ENCODE measurements at places on chromosomes 3 and 15.

DNA sequence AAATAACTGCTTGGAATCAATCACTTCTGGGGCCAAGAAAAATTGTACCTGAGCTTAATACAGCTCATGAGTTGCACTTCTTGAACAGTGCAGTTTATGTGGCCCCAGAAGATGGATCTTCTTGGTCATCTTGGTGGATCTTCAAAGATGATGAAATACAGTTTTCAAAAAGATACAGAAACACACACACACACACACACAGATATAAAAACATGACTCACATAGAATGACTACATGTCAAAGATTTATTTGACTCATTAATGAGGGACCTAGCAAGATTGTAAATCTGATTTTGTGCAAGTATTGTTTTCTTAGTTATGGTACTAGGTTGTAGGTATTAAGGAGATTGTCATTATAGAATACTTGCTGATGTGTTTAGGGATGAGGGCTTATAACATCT is 32.6 kb downstream of the PDCD6IP start:
- DNase-seq: no peak

DNA sequence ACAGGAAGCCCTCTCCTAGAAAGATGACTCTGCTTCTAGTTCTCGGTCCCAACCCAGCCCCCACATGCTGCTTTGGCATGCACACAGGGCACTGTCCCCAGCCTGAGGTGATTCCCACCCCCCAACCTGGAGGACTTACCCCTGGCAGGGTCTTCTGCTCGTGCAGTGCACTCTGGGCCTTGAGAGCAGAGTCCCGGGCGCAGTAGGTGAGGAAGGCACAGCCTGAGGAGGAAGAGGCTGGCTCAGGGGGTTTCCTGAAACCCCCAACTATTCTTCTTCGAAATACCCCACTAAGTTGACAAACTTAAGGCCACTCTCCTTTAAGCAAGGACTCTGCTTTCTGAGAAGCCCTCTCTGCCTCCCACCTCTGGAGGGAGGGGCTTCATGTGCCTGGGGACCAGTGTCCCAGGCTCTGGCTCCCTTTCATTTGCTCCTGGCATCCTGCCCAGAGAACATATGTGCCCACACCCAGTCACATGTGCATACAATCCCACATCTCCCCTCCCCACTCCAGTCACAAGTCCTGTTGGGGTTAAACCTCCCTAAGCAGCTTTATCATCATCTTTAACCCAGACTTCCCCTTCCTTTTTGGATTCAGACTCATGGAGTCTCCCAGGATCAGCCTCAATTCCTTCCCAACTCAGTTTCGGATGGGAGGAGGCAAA is 4.1 kb downstream of the CELF6 start:
- DNase-seq: no peak

DNA sequence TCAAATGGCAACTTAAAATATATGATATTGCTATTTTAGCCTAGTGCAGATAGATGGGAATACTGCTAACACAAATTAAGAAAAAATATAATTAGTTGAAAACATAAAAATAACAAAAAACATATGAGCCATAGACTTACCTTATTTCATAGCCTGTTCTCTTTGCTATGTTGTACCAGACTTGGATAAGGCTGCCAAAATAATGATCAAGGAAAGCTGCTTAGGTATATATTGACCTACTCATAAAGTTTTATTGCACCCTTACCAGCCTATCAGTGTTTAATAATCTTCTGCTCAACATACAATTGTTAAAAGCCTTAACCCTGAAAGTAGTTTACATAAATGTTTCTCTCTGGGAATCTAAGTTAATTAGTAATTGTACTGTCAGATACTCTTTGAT is at the start of gene SI:
Gene SI (minus strand): TSS at position 204 of the 400 bp plus-strand sequence. CDS start 2,484 bp downstream, outside the sequence.
- no peak for DNase-seq

DNA sequence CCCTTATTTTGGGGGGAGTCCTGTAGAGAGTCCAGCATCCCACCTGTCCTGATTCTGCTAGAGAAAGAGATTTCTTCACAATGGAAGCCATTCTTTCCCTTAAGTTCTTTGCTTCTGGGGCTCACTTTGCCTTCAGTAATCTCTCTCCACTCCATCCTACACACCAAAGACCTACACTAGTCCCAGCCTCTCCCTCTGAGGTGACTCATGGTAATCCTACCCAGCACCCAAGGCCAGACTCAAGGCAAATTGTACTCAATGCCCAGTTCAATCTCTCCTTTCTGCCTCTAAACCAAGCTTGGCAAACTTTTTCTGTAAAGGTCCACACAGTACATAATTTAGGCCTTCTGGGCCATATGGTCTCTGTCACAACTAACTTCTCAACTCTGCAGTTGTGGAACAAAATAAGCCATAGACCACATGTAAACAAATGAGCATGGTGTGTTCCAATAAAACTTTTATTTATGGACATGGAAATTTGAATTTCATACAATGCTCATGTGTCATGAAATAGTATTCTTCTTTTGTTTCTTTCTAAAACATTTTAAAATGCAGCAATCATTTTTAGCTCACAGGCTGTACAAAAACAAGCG is 72.5 kb downstream of the MRPL46 start:
- no peak for DNase-seq

GRCh38 chr3:27125821-27126501 is 243.2 kb downstream of the NEK10 start:
- no peak for DNase-seq

- DNase-seq: no peak
Measured at GRCh38 chr3:173676094-173676493, 278.6 kb downstream of the NLGN1 start.

DNA sequence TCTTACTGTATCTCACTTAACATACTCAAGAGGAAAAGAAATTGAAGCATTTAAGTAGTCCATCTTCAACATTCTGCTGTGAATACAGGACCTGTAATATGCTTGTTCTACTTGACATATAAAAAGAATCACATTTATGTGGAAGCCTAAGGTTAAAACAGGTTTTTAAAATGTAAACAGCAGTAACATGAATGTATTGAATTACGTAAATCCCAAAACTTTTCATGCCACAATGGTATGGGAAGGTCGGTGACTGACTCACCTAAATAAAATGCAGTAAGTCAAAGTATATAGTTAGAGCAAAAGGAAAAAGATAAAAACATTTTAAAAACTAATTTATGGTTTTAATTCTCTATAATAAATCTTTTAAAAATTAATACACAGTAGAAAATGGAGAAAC is 115.7 kb upstream of the TJP1 start:
- DNase-seq: no peak

- DNase-seq: no peak
Measured at GRCh38 chr15:70466305-70466704, 297.1 kb downstream of the UACA start.

GRCh38 chr15:75869446-75869845 is 26.2 kb downstream of the UBE2Q2 start:
- no peak for DNase-seq

- no peak for DNase-seq
Measured at GRCh38 chr3:98726084-98726483, 37.1 kb upstream of the ST3GAL6 start.

DNA sequence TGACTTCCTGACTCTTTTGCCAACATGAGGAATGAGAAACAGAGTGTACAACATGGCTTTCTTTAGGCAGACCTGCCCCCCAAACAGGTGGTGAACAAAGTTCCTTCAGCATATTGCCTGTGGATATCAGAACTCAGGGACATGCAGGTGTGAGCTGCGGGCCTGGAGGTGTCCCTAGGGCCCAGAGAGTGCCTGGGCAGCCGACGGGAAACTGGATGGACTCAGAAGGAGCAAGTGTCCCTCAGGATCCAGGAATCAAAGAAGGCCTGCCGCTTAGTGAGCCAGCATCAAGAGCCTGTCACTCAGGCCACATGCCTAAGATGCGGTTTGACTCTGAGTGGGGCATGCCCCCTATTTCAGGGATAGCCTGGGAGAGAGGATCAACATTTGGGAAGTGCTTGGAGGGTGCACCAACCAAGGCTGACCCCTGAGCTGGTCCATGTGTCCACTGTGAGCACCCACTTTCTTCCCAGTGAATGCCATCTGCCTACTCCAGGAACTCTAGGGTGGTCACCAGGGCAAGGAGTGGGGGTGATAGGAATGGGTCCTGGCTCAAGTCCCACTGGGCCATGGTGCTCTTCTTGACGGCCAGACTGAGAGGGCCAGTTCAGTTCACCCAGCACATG is 16.1 kb upstream of the POLR2M start:
- DNase-seq: no peak

DNA sequence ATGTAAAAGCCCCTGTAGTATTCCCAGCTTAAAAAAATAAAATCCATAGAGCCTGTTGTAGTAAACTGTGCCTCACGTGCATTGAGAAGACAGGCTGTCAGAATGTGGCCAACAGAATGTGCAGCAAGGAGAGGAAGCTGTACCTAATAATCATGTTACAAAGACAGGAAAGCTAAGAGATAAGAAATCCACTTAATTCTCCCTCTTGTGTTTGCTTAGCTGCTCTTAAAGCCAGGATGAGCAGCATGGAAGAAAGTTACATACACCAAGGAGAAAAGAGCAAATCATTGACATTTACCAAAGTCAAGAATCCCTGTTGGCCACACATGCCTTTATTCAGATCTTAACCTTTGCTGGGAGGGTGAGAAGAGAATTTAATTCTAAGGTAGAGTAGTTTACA is 85.9 kb downstream of the TNIK start:
- DNase-seq: no peak

DNA sequence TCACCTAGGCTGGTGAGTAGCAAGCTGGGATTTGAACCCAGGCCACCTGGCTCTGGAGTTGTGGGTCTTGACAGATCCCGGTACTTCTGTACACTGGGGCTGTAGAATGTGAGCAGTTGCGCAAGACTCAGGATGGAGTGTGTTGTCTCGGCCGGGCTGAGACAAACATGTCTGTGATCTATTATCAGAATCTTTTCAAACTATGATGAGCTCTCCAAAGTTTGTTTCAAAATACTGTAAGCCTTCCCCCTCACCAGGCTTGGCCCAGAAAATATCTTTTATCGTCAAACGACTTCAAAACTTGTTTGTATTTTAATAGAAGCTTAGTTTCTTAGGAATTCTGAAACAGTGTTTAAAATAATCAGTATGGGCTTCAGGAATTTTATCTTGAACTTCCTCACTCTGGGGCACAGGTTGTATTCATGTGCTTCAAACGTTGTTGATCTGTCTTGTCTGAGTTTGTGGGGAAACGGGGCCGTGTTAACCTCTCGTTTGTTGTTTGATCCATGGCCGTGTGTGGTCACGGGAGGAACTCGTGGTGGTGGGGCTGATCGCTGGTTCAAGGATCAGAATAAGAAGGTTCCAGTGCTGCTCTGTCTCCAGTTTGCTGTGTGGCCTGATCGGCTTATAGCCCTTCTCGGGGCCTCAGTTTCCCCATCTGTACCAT is 40.3 kb upstream of the TFRC start:
- DNase-seq: no peak

DNA sequence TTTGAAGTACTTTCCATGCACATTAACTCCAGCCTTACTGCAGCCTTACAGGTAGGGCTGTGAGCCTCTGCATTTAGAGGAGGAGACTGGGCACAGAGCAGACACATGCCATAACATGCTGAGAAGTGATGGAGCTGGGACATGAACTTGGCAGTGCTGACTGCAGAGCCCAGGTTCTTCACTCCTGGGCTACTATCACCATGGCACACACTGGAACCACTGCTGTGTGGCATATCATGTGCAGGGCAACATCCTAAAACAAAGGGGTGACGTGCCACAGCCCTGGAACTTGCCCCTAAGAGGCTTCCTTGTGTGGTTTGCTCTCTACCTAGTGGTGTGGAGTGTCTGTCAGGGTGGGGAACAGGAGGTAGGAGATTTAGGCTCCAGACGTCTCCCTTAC is 25.4 kb downstream of the EHD4 start:
- DNase-seq: no peak

GRCh38 chr15:70855764-70856163 is 1.8 kb upstream of the LARP6 start:
- DNase-seq: no peak

All from stimulated activated CD8-positive, alpha-beta memory T cell treated with anti-CD3 and anti-CD28 coated beads, Interleukin-7, amount 100 ng/mL, for 48 hours (primary cell).